ENCODE measurements at places on chromosomes 3 and 15. TPM values are rescaled to one million over a fixed set of nuclear protein-coding genes. Genes with fewer than 3 reads are reported as not detected.

DNA sequence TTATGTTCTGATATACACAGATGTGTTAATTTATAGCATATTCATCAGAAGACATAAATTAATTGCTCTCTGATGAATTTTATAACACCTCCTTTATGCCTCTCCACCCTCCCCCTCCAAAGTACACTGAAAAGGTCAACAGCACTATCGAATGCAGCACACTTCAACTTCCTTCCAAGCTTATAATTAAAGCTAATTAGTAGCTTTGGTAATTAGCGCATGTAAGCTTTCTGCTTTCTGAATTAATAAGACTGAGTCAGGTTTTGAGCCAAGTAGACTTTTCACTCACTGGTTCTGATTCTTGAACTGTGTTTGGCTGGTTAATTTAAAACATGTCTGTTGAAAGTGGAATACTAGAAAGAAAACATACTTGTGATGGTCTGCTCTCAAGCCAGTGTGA, 760.8 kb upstream of the CFAP20DC start:
- no peak for DNase-seq

GRCh38 chr15:90685591-90686434, 31.3 kb upstream of the BLM start:
- no peak for DNase-seq

- DNase-seq, result no peak
Observed at GRCh38 chr3:111721747-111722146, 126.6 kb upstream of the ZBED2 start.

DNA sequence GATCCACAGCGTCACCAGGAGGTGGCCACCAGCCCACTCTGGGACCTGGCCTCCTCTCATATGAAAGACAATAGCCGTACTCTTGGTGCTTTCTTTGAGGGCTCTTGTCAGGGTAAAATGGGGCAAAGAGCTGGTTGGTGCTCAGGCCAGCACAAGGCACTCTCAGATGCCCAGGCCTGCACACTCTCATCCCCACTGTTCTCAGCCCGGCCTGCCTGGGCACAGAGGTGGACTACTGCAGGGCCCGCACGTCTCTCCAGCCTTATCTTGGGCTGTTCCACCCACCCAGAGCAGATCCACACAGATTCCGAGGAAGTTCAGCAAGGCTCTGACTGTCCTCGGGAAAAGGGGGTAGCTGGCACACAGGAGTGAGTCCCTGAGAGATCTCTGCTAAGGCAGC, 122.8 kb upstream of the PRR20G start:
- DNase-seq, result no peak

- DNase-seq, result no peak
Observed at GRCh38 chr3:36227980-36228379, 152.3 kb upstream of the STAC start.

DNA sequence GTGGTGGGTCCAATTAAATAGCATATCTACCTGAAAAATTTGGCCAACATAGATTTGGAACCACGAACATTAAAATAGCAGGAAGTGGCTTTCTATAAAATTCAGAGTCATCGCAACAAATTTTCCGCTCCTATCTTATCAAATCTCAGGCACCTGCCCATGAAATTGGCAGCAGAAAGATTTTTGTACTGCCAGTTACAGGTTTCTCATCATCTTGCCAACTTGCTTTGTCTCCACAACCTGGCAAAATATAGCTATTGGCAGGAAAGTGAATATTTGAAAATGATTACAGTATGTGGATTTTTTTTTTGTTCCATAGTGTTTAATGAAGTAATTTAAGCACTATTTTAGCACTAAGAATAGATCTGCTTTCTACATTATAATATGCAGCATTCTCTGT, 161.6 kb upstream of the LRRC3B start:
- DNase-seq, result no peak

The ASB14 gene
- polyA plus RNA-seq, result 0.89 TPM

- no peak for DNase-seq
Observed at GRCh38 chr15:63019511-63020109, 22.9 kb upstream of the TPM1 start.

DNA sequence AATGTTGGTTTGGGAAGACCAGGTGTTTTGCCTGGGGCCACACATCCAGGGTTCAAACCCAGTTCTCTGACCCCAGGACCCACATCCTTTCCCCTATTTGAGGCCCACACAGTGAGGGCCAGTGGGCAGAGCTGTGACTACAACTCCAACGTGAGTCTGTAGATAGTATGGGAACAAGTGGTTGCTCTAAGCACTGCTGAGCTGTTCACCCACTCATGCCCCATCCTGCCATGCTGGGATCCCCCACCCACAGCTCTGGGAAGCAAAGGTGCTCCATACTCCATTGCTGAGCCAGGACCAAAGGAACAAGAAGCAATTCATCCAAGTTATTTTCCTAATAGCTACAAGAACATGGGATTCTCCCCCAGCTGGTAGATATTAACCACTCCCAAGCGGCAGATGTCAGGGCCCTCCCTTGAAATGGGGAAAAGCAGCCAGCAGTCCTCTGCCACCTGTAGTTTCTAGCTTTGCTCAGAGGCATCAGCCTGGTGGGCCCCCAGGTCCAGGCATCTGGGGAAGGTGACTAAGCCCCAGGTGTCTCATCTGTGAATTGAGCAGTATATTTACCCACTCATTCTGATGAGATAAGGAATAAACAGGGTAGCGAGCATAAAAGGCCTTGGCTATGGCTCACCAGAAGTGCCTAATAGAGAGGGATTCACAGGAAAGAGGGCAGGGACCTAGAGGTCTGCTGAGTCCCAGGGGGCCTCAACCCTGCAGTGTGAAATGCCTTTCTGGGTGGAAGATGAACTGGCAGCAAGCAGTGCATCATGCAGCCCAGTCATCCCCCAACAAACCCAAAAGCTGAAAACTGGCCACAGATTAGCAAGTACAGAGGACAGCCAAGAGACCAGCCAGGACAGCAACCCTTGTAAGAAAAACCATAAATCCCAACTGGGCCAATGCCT, 33.4 kb downstream of the POC1A start:
- no peak for DNase-seq

DNA sequence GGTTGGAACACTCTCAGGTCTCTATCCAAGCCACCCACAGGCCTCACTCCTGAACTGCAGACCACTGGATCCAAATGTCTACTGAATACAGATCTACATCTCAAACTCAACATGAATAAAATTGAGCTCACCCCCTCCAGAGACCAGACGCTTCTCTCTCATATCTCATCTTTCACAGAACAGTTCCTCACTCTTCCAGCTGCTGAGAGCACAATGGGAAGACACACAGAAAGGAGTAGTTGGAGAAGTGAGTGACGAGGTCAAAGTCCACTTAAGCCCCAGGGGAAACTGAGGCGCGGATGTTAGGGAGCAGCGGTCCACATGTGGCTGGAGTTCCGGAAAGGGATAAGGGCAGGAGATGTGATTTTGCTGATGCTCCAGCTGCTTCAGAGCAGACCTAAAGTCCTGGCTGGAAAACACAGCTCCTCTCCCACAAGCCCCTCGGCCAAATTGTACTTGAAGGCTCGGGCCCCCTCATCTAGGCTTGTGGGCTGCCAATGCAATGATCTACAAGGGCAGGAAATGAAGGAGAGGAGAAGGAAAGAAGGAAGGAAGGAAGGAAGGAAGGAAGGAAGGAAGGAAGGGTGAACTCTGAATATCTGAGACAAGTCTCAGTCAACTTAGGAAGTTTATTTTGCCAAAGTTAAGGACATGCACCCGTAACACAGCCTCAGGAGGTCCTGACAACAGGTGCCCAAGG, 211.2 kb upstream of the TLE3 start:
- DNase-seq, result no peak

- DNase-seq, result no peak
Observed at GRCh38 chr3:79285380-79285779, 482.4 kb downstream of the ROBO1 start.

GRCh38 chr3:165854696-165855095, 17.5 kb upstream of the BCHE start:
- no peak for DNase-seq
